Activated T-helper 17 cell treated with anti-CD3 and anti-CD28 coated beads, Interleukin-2, amount 50 U/mL, for 72 hours (primary cell): ENCODE measurements at places on chromosomes 13 and 19.

- peak; percentile 34 for ATAC-seq
Observed at GRCh38 chr19:51009061-51009891, 7.9 kb upstream of the KLK8 start.

DNA sequence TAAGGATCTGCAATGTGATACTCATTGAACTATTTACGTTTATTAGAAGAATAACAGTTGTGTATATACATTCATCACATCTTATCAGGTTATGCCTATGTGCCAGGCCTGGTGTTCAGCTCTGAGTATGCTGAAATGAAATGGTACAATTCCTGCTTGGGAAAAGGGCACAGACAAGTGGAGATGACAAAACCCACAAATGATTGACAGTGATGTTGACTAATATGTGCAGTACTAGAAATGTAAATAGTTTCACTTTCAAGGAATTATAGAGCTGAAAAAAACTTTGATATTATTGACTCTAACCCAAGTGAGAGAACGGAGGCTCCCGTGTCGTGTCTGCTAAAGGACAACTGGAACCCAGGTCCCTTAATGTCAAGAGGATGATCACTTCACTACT is 386.8 kb upstream of the DACH1 start:
- no peak for ATAC-seq

- no peak for ATAC-seq
Observed at GRCh38 chr13:44397766-44398223, 24.2 kb downstream of the SERP2 start.

DNA sequence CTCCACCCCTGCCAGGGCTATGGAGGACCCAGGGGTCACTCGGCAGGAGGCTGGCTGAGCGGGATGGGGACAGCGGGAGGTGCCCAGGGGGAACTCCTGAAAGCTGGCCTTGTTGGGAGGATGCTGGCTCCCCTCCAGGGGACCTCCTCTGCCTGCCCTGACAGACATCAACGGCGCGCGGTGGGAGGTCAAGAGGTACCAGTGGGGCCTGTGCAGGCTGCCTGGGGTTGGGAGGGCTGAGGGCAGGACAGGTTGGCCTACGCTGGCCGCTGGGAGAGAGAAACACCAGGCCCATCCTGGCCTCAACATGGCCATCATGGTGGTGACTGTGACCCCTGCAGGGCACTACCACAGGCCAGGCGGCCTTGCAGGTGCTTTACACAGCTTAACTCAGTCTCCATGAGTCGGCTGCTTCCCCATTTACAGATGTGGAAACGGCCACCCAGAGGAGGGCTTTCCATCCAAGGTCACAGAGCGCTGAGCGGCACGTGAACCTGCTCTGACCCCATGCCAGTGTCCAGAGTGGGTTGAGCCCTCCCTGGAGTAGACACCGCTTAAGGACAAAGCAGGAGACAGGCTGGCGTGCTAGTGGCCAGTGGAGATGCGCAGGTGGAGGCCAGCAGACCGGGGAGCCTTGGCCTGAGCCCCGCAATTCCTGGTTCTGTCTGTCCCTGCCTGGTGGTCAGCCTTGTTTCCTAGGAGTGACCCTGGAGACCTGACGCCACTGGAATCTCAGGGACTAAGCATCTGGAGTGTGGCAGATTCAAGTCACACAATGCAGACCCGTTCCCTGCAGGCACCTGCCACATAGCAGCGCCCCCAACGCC is 27.6 kb downstream of the CEBPG start:
- no peak for ATAC-seq

GRCh38 chr13:60120617-60121336 is 43.0 kb downstream of the DIAPH3 start:
- ATAC-seq = no peak

GRCh38 chr13:106558527-106558926 is 9.4 kb downstream of the ARGLU1 start:
- no peak for ATAC-seq
